ENCODE measurements at places on chromosomes 1 and 21.

- no peak for DNase-seq
These were observed 43.9 kb downstream of the FH start for GRCh38 chr1:241475671-241476070.

GRCh38 chr1:43868741-43869067, 64.9 kb upstream of the ARTN start:
- no peak for DNase-seq

GRCh38 chr1:96934282-96934681, 212.7 kb downstream of the PTBP2 start:
- DNase-seq, result no peak

DNA sequence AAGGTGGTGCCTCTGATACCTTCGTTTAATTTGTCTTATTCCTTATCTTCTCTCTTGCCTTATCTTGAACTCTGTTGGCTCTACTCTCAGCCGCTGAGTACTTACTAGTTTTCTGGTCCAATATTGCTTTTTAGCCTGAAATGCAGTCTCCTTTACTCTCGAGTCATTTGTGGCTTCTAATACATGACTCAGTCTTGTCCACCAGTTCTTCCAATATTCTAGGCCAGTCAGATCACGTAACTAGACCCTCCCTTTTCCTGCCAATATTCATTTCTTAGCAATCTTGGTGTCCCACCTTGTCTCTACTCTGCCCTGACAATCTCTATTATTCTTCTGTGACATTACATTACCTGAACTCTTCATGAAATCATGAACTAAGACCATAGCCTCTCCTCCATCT, 555.8 kb downstream of the DPYD start:
- no peak for DNase-seq

DNA sequence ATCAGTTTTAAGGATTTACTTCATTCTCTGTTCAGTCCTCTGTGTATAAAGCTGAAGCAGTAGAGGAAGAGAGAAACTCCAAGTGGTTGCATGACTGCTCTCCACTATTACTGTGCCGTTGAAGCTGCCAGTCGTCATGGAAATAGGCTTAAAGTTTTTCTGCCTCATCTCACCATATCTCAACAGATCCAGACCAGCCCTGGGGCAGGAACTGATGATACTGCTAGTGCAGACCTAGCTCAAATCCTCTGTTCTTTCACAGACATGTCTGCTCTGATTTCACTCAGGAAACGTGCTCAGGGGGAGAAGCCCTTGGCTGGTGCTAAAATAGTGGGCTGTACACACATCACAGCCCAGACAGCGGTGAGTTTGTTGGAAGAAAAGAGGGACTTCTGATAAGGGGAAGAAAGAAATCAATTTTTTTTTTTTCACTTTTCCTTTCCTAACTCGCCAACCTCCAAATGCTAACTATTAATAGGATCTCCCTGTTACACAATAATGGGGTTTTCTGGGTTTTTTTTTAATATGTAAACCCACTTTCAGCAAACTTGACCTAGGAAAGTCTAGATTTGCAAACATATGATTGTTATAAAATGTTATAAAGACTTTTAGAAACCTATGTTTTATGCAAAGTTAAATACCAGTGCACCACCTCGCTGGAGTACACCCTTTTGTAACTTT, 22.2 kb upstream of the STRIP1 start:
- DNase-seq, result no peak

DNA sequence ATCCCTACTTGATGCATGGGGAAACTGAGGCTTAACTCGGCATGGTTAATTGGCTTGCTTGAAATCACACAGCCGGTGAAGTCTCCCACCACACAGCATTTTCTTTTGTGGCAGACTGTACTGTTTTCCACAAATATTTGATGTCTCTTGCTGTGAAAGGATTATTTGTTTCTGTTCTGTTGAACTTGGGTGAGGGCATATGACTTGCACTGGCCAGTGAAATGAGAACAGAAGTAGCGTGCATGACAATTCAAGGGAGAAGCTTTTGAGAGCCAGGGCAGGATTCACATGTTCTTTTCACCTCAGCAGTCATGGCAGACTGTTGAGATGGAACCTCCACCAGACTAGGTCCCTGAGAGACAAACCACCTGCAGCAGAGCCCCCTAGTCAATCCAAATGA, 11.7 kb upstream of the AK2 start:
- no peak for DNase-seq

DNA sequence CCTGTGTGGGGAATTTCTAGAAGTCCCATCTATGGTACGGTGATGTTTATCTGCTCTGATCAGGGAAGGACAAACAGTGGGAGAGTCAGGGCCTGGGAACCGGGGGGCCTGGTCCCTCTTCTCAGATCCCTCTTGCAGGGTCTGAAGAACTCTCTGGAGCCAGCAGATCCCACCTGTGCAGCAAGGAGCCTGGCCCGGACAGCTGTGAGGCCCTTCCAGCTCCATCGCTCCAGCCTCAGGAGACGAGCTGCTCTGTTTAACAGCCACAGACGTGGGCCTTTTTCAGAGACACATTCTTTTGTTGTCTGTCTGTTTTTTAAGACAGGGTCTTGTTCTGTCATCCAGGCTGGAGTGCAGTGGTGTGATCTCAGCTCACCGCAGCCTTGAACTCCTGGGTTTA, 14.5 kb downstream of the C1orf174 start:
- DNase-seq, result no peak

- no peak for DNase-seq
These were observed 1.1 kb downstream of the CR2 start for GRCh38 chr1:207455183-207455754.

GRCh38 chr1:54777431-54777830, 13.1 kb upstream of the PARS2 start:
- no peak for DNase-seq

- DNase-seq, result no peak
These were observed 1.4 kb downstream of the NUCKS1 start for GRCh38 chr1:205748403-205749233.

DNA sequence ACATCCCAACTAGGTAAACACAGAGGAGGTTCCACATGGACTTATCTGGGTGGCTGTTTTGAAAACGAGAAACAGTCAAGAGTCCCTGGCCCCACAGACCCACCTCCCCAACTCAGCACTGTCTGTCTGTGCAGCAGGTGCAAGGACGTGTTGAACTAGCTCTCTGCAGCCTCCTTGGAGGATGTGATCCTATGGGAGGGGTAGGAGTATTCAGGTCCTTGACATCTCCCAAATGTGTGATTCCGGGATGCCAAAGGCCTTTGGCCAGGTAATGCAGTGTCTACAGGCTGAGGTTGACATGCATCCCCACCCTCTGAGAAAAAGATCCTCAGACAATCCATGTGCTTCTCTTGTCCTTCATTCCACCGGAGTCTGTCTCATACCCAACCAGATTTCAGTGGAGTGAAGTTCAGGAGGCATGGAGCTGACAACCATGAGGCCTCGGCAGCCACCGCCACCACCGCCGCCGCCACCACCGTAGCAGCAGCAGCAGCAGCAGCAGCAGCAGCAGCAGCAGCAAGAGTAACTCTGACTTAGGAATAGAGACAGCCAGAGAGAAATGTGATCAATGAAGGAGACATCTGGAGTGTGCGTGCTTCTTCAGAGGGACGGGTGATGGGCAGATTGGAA, 151.6 kb upstream of the CAMK1G start:
- no peak for DNase-seq

GRCh38 chr1:19024532-19024931, 68.1 kb upstream of the IFFO2 start:
- no peak for DNase-seq

DNA sequence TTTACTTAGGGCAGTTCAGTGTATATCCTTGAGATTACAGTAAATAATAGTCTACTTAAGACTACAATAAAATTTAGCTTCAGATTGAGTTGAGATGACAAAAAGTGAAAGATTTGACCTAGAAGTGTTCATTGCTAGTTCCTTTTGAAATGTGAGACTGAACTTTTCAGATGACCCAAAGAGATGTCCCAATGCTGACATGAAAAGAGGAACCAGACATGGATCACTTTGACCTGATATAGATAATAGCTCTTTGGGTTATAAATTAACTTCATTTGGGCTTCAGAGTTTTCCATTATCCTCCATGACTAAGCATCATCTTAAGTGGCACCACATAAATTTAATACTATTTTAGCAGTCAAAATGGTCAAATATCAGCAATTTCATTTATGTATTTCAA, 25.7 kb upstream of the OR10J5 start:
- DNase-seq, result no peak

- DNase-seq, result no peak
These were observed 319.2 kb downstream of the NTNG1 start for GRCh38 chr1:107460035-107460434.

- no peak for DNase-seq
These were observed 182.0 kb upstream of the C1orf87 start for GRCh38 chr1:60255565-60255964.

- no peak for DNase-seq
These were observed 297.2 kb downstream of the TGFB2 start for GRCh38 chr1:218642033-218642948.

DNA sequence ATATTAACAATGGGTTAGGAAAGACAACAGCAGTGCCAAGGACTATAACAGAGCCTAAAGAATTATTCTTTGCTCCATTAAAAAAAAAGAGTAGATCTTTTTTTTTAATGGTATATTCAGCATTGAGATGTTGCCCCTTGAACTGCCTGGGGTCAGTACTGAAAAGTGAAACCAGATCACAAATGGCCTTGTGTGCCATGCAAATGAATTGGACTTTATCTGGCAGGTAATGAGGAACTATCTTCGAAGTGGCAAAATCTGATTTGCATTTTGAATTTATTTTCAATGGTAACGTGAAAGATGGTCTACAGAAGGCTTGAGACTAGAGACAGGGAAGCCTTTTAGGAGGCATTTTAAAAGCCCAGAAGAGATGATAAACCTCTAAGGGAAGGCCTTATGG, 21.4 kb upstream of the PKN2 start:
- DNase-seq, result no peak

GRCh38 chr1:111879081-111879480, 110.4 kb downstream of the KCND3 start:
- DNase-seq, result no peak

- DNase-seq, result no peak
These were observed 4.7 kb upstream of the SPATA45 start for GRCh38 chr1:212852105-212852688.

- DNase-seq, result no peak
These were observed 620.9 kb downstream of the PLPP3 start for GRCh38 chr1:55958498-55958897.

GRCh38 chr1:239237912-239238311, 148.5 kb upstream of the CHRM3 start:
- no peak for DNase-seq

Data from HTR-8/SVneo (cell line).